ENCODE measurements at places on chromosomes 4 and X.

- DNase-seq = no peak
Measured at GRCh38 chrX:77003956-77004355, 443.2 kb upstream of the FGF16 start.

GRCh38 chrX:12403474-12404082 lies 265.3 kb downstream of the FRMPD4 start:
- DNase-seq = no peak

DNA sequence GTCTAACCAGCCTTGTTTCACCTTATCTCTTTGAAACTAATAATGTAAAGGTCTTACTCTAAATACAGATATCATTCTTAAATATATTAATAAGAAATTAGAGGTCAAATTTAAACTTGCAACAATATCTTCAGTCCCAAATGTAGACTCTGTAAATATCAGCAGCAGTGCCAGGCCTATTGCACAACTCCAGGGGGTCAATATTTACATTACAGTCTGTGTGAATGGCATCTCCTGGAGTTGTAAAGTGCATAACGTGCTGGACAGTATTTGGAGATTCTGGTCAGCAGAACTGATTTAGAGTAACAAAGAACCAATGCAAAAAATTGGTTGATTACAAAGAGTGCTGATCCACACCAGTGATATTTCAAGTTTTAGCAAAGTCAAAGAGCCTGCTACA lies 1225.9 kb downstream of the PCDH19 start:
- DNase-seq = no peak

DNA sequence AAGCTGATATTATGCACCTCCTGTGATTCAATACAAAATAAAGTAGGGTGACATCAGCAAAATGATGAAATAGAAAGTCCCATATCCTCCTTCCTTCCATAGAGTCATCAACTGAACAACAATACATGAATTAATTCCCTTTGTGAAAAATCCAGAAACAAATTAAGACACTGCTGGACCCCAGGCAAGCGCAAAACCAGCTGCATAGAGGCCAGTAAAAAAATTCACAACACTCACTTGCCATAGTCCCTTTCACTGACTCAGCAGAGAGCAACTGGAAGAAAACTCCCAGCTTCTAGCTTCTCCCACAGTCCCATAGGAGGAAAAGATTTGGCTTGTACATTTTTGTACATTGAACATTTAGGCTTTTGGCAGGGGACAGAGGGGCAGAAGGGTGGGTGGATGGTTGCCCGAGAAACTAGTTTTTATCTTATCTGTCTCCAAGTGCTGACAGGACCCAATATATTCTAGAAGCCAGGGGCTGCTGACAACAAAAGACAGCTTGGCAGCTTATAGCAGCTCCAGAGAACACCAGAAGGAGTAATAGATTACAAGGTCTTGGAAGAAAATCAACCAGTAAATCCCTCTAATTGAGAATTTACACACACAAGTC lies 124.6 kb downstream of the NDST3 start:
- no peak for DNase-seq

GRCh38 chr4:84691170-84691691 lies 108.3 kb downstream of the CDS1 start:
- DNase-seq = no peak

Measured in T-helper 17 cell (primary cell).